Activated CD4-positive, alpha-beta T cell treated with anti-CD3 and anti-CD28 coated beads, Interleukin-10, Interleukin-2, amounts not matched to agents 100 ng/mL and 50 ng/mL, durations not matched to agents 16 hours and 8 hours (primary cell): ENCODE measurements at places on chromosomes 1 and 21.

DNA sequence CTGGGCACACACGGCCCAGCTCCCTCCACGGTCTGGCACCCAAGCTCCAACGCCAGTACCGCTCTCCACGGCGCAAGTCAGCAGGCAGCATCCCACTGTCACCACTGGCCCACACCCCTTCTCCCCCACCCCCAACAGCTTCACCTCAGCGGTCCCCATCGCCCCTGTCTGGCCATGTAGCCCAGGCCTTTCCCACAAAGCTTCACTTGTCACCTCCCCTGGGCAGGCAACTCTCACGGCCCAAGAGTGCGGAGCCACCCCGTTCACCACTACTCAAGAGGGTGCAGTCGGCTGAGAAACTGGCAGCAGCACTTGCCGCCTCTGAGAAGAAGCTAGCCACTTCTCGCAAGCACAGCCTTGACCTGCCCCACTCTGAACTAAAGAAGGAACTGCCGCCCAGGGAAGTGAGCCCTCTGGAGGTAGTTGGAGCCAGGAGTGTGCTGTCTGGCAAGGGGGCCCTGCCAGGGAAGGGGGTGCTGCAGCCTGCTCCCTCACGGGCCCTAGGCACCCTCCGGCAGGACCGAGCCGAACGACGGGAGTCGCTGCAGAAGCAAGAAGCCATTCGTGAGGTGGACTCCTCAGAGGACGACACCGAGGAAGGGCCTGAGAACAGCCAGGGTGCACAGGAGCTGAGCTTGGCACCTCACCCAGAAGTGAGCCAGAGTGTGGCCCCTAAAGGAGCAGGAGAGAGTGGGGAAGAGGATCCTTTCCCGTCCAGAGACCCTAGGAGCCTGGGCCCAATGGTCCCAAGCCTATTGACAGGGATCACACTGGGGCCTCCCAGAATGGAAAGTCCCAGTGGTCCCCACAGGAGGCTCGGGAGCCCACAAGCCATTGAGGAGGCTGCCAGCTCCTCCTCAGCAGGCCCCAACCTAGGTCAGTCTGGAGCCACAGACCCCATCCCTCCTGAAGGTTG is 97.6 kb downstream of the PIK3R3 start:
- DNase-seq, result no peak

- DNase-seq, result no peak
These were observed 8.8 kb upstream of the OBSCN start for GRCh38 chr1:228198977-228199590.

DNA sequence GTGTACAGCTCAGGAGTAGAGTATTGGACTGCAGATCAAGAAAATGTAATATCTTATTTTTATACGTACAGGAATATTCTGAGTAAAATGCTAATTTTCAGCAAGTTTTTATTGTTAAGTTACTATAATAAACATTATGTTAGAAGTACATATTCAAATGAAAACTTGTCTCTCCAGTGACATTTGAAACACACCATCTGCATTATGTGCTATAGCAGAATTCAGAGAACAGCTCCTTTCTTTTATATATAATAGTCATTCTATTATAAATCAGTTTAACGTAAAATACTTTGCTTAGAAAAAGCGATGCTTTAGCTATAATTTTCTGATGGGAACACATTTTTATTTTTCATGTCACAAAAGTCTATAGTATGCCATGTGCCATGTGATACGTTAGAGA is 249.0 kb downstream of the PTPRC start:
- DNase-seq, result no peak

GRCh38 chr1:107538502-107538901 is 397.7 kb downstream of the NTNG1 start:
- DNase-seq, result no peak

GRCh38 chr1:33180911-33181890 is 642 bp downstream of the TRIM62 start:
- peak; percentile 86 for DNase-seq

DNA sequence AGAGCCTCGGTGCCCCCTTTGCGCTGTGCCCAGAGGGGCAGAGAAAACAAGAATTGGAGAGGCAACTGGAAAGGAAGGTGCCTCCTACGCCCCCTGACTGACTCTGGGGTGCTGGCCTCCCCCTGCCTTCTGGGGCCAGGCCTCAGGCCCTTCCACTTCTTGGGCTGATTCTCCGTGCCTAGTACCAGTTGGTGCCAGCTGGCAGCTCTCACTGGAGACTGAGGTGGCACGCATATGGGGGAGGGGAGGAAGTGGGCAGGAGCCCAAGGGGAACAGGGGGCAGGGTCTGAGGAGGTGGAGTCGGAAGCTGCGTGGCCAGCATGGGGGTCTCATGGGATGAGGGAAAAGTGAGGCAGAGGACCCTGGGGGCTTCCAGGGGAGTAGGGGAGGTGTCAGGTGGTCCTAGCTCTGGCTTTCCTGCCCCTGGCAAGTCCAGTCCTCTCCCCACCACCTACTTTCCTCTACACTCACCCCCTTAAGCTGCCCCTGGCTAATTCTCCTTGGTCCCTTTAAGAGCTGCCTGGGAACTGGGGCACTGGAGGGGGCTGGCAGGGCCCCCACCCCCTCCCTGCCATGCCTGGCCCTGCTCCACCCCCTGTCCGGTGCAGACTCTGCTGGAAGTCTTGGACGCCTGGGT is 6.5 kb upstream of the SEMA4A start:
- DNase-seq, result peak; percentile 48

- DNase-seq, result peak; percentile 9
These were observed 77.0 kb downstream of the ZMYM4 start for GRCh38 chr1:35345439-35345981.
